ENCODE measurements at places on chromosomes 3 and 15.

- DNase-seq, result no peak
Measured at GRCh38 chr15:58616171-58616570, 133.3 kb downstream of the ADAM10 start.

DNA sequence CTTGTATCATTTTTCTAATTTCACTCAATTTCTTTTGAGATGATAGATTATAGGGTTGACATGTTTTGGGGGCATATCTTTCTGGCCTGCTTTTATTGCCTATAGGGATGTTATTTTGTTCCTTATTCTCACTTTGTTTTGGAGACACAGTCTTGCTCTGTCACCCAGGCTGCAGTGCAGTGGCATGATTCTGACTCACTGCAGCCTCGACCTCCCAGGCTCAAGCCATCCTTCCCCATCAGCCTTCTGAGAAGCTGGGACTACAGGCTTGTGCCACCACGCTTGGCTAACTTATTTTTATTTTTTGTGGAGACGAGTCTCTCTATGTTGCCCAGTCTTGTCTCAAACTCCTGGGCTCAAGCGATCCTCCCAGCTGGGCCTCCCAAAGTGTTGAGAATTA, 72.8 kb upstream of the FAN1 start:
- no peak for DNase-seq

DNA sequence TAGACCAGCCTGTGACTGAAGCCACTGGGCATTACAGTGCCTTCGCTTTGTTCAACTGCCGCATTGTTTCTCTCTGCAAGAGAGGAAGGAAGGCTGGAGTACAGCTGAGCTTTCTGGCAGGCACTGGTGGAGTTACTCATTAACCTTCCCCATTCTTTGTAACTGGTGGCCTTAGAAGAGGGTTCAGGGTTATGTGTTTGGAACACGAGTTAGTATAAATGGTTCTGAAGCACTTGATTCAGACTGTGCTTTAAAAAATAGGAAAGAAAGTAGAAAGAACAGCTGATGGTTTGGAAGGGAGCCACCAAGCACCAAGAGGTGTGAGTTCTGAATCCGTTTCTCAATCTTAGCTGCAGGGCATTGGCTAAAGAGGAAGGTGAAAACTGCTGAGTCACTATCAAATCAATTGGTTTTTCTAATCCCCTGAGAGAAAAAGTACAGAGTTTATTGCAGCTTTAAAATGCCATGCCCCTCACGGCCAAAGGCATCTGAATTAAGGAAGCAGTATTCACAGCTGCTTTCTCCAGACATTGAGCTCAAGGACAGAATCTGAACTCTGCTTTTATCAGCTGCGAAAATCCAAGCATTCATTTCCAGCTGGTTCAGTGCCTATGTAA, 3.6 kb downstream of the HGD start:
- no peak for DNase-seq

GRCh38 chr3:178947738-178948137, 123.9 kb downstream of the ZMAT3 start:
- no peak for DNase-seq

- no peak for DNase-seq
Measured at GRCh38 chr15:75840659-75841058, 2.6 kb upstream of the UBE2Q2 start.

DNA sequence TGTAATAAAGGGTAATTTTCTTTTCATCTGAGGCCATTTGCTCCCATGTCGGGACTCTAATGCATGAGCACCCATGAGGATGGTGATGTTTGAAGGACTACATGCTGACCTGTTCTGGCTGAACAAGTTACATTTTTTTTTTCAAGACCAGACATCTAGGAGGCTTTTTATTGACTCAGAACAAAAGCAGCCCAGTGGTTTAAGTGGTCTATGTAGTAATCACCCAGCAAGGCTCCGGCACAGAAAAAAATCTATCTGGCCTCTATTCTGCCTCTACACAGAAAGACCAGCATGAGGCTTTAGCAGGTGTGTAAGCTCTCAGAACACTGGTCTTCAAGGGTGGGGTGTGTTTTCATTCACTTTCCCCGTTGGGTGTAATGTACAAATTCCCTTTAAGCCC, 95.1 kb upstream of the ZBED2 start:
- no peak for DNase-seq

Measured in stimulated activated CD8-positive, alpha-beta memory T cell treated with anti-CD3 and anti-CD28 coated beads, Interleukin-15, amount 100 ng/mL, for 48 hours (primary cell).